ENCODE measurements at places on chromosomes 5 and 9.

DNA sequence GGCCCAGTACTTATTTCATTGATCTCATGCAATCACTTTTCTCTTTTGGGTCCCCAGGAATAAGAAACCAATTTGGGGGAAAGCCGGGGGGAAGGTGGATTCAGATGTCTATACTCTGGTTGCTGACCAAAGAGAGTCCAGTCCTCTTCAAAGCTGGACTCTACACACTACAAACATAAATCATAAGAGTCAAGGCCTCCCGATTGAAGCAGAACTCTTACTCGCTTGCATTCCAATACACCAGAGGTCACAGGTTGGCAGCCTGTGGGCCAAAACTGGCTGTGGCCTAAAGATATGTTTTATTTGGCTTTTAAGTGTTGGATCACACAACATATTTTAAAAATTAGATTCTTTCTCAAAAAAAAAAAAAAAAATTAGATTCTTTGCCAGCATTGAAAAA, 311.4 kb upstream of the MSX2 start:
- no peak for DNase-seq

DNA sequence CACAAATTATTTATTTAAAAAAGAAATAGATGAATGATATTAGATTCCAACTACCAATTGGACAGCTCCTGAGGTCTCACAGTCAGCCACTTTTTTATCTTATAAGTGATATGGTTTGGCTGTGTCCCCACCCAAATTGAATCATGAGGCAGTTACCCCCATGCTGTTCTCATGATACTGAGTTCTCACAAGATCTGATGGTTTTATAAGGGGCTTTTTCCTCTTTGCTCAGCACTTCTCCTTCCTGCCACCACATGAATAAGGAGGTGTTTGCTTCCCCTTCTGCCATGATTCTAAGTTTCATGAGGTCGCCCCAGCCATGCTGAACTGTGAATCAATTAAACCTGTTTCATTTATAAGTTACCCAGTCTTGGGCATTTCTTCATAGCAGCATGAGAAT, 12.9 kb downstream of the NLN start:
- no peak for DNase-seq

- DNase-seq, result no peak
Measured at GRCh38 chr5:73780302-73781080, 154.5 kb downstream of the ARHGEF28 start.

DNA sequence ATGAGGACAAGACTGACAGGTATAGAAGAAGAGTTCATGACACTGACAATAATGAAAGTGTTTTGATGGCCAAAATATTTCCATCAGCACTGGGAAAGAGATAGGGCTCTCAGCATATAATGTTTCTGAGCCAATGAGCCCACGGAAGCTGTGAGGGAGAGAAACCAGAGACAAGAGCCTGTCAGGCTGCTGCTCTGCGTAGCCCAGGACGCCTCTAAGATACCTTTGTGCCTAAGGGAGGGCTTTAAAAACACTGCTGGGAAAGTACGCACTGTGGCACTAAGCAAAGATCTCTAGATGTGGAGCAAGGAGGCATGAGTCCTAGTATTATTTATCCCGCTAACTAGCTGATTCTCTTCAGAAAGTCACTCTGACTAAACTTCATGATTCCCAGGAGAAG, 11.0 kb upstream of the ELAVL2 start:
- no peak for DNase-seq

- no peak for DNase-seq
Measured at GRCh38 chr9:128093011-128093410, 25.0 kb downstream of the SLC25A25 start.

- no peak for DNase-seq
Measured at GRCh38 chr9:122040561-122041242, 52.4 kb downstream of the TTLL11 start.

DNA sequence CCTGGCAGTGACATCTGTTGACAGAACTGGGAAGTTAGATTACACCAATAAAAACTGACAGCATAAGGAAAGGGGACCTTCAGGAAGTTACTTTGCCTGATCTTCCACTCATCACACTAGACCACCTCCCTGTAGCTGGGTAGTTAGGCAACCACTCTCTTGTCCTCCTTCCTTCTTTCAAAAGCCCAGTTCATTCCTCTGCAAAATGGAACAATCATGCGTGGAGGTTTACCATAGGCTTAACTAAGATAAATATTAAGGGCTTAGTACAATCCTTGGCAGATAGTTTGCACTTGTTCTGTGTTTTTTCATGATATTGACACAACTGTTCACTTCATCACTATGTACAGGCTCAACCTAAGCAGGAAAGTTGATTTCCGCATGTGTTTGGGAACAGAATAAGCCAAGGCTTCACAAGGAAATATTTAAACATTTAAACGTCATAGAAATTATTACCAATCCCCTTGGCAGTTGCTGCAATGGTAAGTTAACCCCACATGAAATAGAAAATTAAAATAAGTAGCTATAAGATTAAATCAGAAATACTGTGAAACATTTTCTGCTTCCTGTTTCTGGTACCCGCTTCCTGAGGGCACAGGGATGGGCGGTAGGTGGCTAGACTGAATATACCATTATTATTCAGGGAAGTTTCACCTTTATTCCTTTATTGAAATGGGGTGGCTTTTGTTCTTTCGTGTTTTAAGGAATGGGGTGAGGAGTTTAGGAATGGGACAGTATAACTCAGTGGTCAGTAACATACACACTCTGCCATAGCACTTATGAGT, 9.9 kb upstream of the PTGER4 start:
- no peak for DNase-seq

DNA sequence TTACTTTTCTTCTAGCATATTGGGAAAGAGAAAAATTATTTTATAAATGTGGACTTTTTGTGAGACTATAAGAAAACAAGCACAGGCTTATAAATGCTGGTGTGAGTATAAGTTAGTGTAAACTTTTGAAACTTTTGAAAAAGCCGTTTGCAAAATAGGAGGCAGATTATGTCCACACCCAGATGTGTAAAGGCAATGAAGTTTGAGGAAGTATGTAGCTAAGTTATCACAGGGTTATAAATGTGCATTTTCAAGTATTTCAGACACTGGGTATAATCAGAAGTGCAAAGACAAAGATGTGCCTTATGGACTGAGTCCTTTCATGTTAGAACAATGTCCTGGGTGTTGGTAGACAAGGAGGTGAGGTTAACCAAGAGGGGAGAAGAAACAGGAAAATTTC, 85.5 kb downstream of the ANXA1 start:
- DNase-seq, result no peak

- DNase-seq, result no peak
Measured at GRCh38 chr5:98499892-98500291, 273.6 kb upstream of the RGMB start.

- no peak for DNase-seq
Measured at GRCh38 chr5:128493657-128494329, 44.3 kb downstream of the FBN2 start.

DNA sequence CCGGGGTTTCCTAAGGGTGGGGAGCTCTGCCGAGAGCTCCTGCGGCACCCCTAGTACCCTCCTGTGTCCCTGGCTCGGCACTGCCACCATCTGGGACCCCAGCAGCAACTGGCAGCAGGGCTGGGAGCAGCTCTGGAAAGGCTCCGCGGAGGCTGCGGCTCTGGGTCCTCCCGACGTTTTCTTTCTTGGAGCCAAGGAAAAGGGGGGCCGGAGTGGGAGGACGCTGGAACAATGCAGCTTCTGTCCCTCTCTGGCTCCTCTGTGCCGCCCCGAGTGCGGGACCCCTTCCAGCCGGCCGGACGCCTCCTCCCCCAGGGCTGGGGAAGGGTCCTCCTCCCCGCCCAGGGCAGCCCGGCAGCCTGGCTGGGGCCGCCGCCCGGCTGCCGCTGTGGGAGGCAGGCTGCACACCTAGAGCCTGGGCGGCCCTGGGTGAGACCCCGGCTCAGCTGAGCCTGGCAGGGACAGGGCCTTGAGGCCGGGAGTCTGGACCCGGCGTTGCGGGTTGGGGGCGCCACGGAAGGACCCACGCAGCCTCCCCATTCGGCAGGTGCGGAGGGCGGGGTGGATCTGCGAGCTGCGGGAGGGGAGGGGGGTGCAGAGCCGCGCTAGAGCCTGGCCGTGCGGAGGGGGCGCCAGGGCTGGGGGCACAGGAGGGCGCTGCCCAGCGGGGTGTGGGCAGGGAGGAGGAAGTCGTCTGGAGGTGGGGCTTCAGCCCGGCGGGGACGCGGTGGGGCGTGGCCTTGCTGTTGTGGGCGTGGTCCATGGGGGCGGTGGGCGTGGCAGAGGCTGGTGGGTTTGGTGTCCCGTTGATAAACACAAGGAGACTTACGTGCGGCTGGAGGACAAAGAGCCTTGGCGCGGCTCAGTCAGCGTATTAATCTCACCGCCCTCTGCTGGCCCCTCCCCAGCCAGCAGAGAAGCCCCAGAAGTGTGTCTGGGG, 15.1 kb downstream of the GPSM1 start:
- no peak for DNase-seq

DNA sequence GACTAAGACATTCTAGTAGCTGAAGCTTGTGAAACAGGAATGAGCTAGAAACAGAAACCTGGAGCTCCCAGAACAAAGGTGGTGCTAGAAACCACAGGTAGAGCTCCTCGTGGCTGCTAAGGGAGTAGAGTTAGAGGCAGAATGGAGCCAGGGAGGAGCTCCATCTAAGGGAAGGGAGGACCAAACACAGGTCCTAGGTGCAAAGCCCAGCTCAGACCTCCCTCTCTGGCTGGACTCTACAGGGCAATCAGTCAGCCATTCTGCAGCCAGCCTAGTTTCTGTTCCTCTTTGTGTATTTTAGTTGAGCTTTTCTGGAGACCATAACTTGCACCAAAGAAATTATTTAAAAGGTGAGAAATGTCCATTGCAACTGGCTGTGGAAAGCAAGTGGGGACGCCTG, 70.4 kb downstream of the CRB2 start:
- no peak for DNase-seq

DNA sequence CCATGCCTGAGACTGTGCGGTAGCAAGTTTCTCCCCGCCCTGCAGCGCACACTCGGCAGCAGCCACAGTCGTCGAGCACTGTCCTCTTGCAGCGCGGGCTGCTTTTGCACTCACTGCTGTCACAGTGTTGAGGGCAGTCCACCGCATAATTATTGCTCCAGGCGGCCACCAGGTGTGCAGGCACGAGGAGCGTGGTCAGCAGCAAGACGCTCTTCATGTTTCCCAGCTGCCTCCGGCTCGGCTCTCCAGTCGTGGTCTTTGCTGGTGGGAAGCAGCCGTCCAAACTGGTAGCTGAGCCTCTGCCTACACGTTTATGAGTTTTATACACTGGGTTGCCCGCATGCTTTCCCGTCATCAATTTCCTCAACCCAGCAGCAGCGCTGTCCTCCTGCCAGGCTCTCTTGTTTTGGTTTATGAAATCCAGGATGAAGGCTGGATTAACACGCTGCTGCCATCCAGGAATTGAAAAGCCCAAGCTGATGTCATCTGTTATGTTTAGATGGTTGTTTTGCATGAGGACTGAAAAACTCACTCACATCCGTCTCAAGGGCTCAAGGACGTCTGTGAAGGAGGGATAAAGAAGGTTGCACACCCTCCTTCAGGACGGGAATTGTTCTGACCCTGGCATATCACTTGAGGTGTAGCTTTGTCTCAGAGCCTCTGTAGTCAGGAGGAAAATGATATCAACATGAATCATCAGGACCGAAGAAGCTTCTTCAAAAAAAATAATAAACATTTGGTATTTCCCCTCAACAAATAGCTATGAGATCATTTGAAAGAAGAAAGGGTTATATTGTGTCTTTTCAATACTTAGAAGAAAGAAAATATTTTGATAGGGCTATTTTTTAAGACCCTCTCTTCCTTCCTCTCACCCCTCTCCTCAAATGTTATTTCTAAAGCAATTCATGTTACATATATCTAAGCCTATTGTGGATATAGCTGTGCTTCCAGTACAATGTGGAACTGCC, at the start of gene ESM1:
Gene ESM1, minus strand, starts transcription at position 293 of the 968 bp plus-strand sequence. Its CDS starts 76 bp downstream, at position 217.
- DNase-seq, result no peak

DNA sequence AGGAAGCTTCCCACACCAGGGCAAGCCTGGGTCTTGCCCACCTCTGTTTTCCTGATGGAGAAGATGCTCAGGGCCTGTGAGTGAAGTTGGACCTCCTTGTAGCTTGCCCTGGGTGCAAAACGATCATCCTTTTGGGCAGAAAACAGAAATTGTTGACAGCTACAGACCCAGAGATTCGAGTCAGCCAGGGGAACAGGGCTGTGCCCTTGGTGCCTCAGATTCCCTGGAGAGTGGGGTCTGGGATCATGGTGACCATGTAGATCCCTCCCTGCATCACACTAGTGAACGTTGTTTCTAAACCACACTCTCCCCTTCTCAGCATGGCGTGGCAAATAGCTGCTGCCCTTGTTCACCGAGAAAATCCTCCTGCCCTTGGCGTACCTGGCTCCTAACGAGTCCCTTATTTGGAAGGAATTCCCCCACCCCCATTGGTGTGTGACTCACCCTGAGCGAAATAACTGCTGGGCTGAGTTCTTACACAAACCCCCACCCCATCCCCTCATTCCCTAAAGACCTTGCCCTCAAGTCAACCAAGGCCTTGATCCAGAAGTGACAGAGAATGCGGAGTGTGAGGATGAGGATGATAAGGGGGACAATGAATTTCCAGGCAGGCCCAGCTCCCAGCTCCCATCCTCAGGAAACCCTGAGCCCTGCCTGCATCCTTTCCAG, 1.1 kb upstream of the DCANP1 start:
- DNase-seq, result no peak

GRCh38 chr9:91193658-91194391, 167.9 kb downstream of the AUH start:
- peak; percentile 50 for DNase-seq

DNA sequence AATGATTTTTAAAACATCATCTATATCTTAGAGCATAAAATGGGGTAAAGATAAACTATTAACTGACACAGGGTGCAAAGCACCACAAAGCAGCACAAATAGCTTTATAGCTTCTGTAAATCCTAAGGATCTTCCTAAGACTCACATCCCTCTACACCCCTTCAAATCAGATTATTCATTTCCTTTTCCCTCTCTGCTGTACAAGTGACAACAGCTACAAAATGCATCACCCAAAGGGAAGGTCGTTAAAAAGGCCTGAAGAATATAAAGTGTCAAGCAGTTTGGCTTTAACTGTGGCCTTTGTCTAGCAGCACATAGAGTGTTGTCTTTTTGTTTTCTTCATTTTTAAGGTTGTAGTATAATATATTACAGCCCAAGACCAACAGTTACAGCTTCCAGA, 422.1 kb downstream of the PDE4D start:
- DNase-seq, result no peak

DNA sequence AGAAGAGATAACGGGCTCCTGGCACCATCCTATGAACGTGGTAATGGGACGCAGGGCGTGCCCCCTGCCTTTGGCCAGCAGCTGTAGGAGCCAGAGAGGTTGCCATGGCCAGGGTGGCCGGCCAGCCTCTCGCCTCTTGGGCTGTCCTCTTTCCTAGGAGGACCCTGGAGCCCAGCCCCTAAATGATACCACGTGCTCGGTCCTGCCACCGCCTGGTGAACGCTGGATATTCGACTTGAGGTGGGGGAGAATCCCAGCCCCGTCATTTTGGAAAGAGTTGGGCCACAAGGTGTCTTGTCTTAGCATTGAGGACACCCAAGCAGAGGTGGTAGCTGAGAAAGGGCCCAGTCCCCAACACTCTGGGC, 391 bp upstream of the NRG2 start:
- DNase-seq, result no peak
